SJCRH30 (cell line): ENCODE measurements at places on chromosomes 7 and 10. TPM values are rescaled to one million over a fixed set of nuclear protein-coding genes. Genes with fewer than 3 reads are reported as not detected.

GRCh38 chr10:10977978-10978377 is 39.7 kb upstream of the CELF2 start:
- H3K36me3 ChIP-seq: no peaks in the 10 kb centered on the region
- no peak for DNase-seq
- no peak overlapping the region for H3K4me3 ChIP-seq
- no peak overlapping the region for H3K27ac ChIP-seq
- no peaks in the 10 kb centered on the region for H3K27me3 ChIP-seq
- no peaks in the 10 kb centered on the region for H3K4me1 ChIP-seq

Gene HOGA1
- 1.7 and 3.5 TPM in 2 replicates for total RNA-seq

DNA sequence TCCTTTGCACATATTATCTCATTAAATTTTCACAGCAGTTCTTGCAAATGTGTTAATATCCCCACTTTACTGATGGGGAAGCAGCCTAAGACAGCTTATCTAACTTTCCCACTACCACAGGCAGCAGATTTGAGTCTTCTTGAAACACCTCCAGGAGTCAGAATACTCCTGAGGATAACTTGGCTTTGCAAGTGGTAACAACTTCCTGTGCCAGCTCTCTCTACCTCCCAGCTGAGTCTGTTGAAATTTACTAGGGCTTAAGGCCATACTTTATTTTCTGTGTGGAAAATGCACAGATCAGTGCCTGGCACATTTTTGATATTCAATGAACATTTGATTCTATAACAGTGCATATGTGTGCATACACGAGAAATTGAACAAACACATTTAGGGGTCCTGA is 136.1 kb upstream of the COBL start:
- DNase-seq: no peak
- peaks cover 3% of the 10 kb centered on the region; the same call in 1 of the 2 replicates for H3K27me3 ChIP-seq
- no peak overlapping the region for H3K27ac ChIP-seq
- H3K36me3 ChIP-seq: no peaks in the 10 kb centered on the region
- no peak overlapping the region for H3K4me3 ChIP-seq
- H3K4me1 ChIP-seq: no peaks in the 10 kb centered on the region

Gene ZNF488
- 2.6 and 2.7 TPM in 2 replicates for total RNA-seq

- DNase-seq: no peak
- no peaks in the 10 kb centered on the region for H3K36me3 ChIP-seq
- peaks cover 33% of the 10 kb centered on the region for H3K27me3 ChIP-seq
Measured at GRCh38 chr7:157018997-157019608, 8.6 kb upstream of the MNX1 start.

Gene MRC1
- 0.03 TPM in 1 of 2 replicates, not detected in the other for total RNA-seq

GRCh38 chr7:95322854-95323253 is 1.5 kb downstream of the PON1 start:
- H3K4me3 ChIP-seq: no peak overlapping the region
- no peak for DNase-seq
- H3K27ac ChIP-seq: no peak overlapping the region
- H3K4me1 ChIP-seq: peaks cover 20% of the 10 kb centered on the region
- H3K27me3 ChIP-seq: no peaks in the 10 kb centered on the region

Gene CLCN1
- total RNA-seq: not detected in 2 replicates

Gene COX19
- total RNA-seq: 6.4 and 8.6 TPM in 2 replicates

DNA sequence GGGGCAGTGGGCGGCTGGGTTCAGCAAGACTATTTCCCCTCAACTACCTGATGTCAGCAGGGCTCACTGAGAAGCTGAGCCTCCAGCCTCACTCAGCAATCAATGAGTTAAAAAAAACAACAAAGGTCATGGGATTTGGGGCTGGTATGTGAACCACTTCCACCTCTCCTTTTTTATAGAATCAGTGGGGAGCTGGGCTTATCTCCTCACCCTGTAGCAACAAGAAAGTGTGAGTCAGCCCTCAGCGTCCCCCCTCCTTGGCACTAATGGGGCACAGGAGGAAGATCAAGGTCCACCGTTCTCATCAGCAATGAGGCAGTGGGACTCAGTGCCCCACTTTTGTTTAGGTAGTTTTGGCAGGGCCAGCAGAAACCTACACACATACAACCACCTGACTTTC is 823.5 kb upstream of the POM121L12 start:
- H3K27me3 ChIP-seq: no peaks in the 10 kb centered on the region; the same call in 1 of the 2 replicates
- H3K4me1 ChIP-seq: no peaks in the 10 kb centered on the region
- no peak for DNase-seq

DNA sequence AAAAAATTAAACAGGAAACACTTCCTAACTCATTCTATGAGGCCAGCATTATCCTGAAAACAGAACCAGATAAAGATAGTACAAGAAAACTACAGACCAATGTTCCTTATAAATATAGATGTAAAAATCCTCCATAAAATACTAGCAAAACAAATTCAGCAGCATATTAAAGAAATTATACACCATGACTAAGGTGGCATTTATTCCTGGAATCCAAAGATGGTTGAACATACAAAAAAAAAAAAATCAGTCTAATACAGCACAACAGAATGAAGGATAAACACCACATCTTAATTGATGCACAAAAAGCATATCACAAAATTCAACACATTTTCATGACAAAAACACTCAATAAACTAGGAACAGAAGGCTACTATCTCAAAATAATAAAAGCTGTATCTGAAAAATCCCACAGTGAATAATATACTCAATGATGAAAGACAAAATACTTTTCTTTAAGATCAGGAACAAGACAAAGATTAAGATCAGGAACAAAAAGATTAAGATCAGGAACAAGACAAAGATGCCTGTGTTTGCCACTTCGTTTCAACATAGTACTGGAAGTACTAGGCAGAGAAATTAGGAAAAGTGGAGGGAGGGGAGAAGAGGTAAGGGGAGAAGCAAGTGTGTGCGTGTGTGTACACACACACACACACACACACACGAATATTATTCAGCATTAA is 95.6 kb downstream of the SNX13 start:
- DNase-seq: no peak
- H3K27ac ChIP-seq: no peak overlapping the region
- no peak overlapping the region for H3K4me3 ChIP-seq

- H3K27me3 ChIP-seq: no peaks in the 10 kb centered on the region
- no peak overlapping the region for H3K27ac ChIP-seq
- no peaks in the 10 kb centered on the region for H3K36me3 ChIP-seq
- H3K4me1 ChIP-seq: peaks cover 48% of the 10 kb centered on the region
- no peak overlapping the region for H3K4me3 ChIP-seq
Measured at GRCh38 chr7:2872296-2872874, 28.3 kb upstream of the GNA12 start.

DNA sequence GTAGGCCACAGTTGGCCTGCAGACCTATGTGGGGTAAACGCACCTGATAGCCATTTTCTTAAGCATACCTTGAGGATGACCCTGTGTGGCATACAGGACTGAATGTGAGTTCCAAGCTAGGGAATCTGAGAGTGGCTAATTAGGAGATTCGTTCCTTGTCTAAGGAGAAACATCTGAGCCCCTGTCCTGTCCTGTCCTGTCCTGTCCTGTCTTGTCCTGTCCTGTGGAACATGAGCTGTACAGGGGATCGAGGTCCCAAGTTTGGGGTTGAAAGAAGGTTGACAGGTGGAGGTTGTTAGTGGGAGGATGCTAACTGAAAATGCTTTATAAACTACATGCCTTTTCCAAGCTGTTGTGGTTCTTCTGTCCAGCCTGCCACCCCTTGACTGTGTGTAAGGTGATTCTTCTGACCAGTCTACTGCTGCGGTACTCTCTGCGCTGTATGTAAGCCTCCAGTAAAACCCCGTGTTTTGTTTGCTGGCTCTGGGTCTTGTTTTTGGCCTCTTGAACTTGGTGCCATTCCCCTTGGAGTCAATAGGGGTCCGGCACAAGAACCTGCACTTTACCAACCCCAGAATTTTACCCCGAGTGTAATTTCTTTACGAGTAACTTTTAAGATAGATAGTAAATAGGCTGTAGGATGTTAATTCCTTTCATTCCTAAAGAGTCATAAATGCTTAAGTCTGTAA is 26.4 kb downstream of the ZNRF2 start:
- no peaks in the 10 kb centered on the region for H3K4me1 ChIP-seq
- H3K27me3 ChIP-seq: no peaks in the 10 kb centered on the region
- no peaks in the 10 kb centered on the region for H3K36me3 ChIP-seq

DNA sequence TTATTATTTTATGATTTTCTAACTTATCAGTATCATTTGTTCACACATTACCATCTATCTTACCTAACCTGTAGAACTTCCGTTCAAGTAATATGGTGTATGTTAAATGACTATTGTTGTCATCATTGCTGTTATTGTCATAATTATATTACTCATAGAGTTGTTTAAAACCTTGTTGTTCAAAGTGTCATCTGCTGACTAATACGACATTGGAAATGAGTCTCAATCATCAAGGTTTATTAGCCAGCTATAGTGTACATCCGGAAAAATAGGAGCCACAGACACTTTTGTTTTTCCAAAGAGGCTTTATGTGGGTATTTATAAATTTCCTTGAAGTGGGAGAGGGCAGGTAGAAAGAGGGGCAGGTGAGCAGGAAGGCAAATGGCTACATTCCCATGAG is 386.9 kb upstream of the LRRTM3 start:
- no peaks in the 10 kb centered on the region for H3K27me3 ChIP-seq
- no peak overlapping the region for H3K27ac ChIP-seq
- H3K4me3 ChIP-seq: no peak overlapping the region

- H3K27me3 ChIP-seq: no peaks in the 10 kb centered on the region
- no peak overlapping the region for H3K4me3 ChIP-seq
- no peaks in the 10 kb centered on the region for H3K36me3 ChIP-seq
- peak overlapping the region; percentile 17; the same call in 1 of the 2 replicates for H3K27ac ChIP-seq
- peaks cover 10% of the 10 kb centered on the region; the same call in 1 of the 2 replicates for H3K4me1 ChIP-seq
Measured at GRCh38 chr7:47837826-47838225, 110.4 kb downstream of the PKD1L1 start.

Gene NUP205
- 210 and 212 TPM in 2 replicates for total RNA-seq

GRCh38 chr7:151834271-151835035 is 42.5 kb downstream of the PRKAG2 start:
- H3K36me3 ChIP-seq: no peaks in the 10 kb centered on the region
- no peaks in the 10 kb centered on the region for H3K27me3 ChIP-seq
- H3K4me1 ChIP-seq: peaks cover 13% of the 10 kb centered on the region
- no peak for DNase-seq
- H3K4me3 ChIP-seq: no peak overlapping the region
- no peak overlapping the region for H3K27ac ChIP-seq

Gene UPF2
- 21.8 and 22.9 TPM in 2 replicates for total RNA-seq

DNA sequence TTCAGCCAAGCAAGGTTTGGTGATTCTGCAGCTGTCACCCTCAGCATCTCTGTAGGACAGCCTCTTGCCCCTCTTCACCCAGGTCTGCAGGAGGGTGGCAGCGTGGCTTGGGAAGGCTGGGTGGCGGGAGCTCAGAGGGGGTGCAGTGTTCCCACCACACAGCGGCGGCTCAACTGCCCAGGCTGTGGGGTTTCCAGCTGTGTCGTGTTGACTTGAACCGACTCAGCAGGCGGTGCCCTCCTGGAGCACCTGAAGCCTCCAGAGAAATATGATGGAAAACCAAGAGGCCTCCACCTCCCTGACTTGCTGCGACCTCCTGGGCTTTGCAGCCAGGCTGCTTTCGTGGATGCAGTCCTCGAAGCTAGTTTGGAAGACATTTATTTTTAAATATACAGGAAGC is 68.0 kb upstream of the KLF6 start:
- no peaks in the 10 kb centered on the region for H3K36me3 ChIP-seq
- no peak for DNase-seq
- H3K27me3 ChIP-seq: no peaks in the 10 kb centered on the region

Gene GJC3
- total RNA-seq: not detected in 2 replicates

- no peak overlapping the region for H3K27ac ChIP-seq
- H3K27me3 ChIP-seq: no peaks in the 10 kb centered on the region
- no peak for DNase-seq
- H3K4me1 ChIP-seq: peaks cover 26% of the 10 kb centered on the region
Measured at GRCh38 chr10:98675902-98676301, 229.2 kb upstream of the HPS1 start.

Gene CDC14C
- 0.15 TPM in 1 of 2 replicates, not detected in the other for total RNA-seq

DNA sequence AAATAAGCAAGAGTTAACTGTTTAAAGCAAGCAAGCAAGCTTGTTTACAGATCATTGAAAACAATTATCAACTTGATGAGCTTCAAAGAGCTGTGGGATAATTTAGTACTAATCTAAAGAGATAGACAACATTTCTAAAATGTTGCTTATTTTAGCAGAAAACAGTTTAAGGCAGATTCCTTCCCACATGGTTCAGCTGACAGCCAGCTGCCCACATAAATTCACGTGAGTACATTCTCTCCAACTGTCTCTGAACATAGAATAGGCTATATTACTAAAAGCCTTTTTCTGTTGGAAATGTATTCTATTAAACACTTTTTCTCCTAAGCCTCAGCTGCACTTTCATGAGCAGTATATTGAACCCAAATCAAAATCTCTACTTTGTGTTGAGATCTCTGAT is 174.1 kb downstream of the LRRN3 start:
- no peaks in the 10 kb centered on the region; the same call in 1 of the 2 replicates for H3K4me1 ChIP-seq
- no peaks in the 10 kb centered on the region for H3K36me3 ChIP-seq
- no peak overlapping the region for H3K27ac ChIP-seq
- no peak for DNase-seq
- H3K27me3 ChIP-seq: no peaks in the 10 kb centered on the region
- no peak overlapping the region for H3K4me3 ChIP-seq

Gene ADRB1
- total RNA-seq: 0.12 and 0.13 TPM in 2 replicates

Gene EZH2
- total RNA-seq: 64.8 and 75.7 TPM in 2 replicates

DNA sequence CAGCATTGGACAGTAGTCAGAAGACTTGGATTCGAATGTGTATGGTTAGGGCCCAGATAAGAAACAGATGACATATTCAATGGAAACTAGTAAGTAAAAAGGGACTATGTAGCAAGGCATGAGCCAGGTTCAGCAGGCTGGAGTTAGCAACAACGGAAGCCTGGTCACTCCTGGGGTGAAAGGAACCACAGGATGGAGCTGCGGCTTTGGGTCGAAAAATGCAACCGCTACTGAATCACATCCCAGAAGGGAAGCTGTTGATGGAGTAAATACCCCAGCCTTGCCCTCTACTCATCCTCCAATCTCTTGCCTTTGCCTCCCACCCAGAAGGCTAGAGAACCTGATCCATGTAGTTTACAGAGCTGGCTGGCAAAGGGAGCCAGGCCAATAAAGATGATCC is 37.5 kb upstream of the EGR2 start:
- H3K27ac ChIP-seq: no peak overlapping the region
- DNase-seq: no peak
- H3K4me3 ChIP-seq: no peak overlapping the region
- no peaks in the 10 kb centered on the region for H3K27me3 ChIP-seq
- H3K36me3 ChIP-seq: no peaks in the 10 kb centered on the region
- no peaks in the 10 kb centered on the region for H3K4me1 ChIP-seq

DNA sequence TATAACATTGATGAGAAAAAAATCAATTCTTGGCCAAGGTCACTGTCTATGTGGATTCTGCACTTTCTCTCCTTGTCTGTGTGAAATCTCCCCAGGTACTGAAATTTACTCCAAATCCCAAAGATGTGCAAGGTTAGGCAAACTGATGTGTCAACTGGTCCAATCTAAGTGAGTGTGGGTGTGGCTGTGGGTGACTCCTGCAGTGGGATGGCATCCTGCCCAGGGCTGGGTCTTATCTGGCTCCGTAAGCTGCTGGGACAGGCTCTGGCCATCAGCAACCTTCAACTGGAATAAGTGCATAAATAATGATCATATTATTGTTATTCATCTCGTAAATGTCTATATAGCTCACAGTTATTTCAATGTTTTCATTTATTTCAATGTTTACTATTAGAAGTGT is 79.3 kb downstream of the JCAD start:
- no peaks in the 10 kb centered on the region for H3K27me3 ChIP-seq
- H3K27ac ChIP-seq: no peak overlapping the region
- DNase-seq: no peak
- no peaks in the 10 kb centered on the region for H3K4me1 ChIP-seq
- H3K4me3 ChIP-seq: no peak overlapping the region

Gene GNAT3
- not detected in 2 replicates for total RNA-seq

- H3K36me3 ChIP-seq: peaks cover 14% of the 10 kb centered on the region; the same call in 1 of the 2 replicates
- H3K4me1 ChIP-seq: no peaks in the 10 kb centered on the region
- no peak overlapping the region for H3K27ac ChIP-seq
- H3K27me3 ChIP-seq: no peaks in the 10 kb centered on the region
Measured at GRCh38 chr10:15112657-15113056, 15.5 kb downstream of the RPP38 start.
